ENCODE measurements at places on chromosomes 12 and 14. TPM values are rescaled to one million over a fixed set of nuclear protein-coding genes. Genes with fewer than 3 reads are reported as not detected.

HCAR2 gene
- total RNA-seq, result not detected

ALKBH1 gene
- 10.1 TPM for total RNA-seq

DDIT3 gene
- total RNA-seq, result 9.5 TPM

SVOP gene
- total RNA-seq, result not detected

CBLN3 gene
- 4.1 TPM for total RNA-seq

IGFBP6 gene
- 347 TPM for total RNA-seq

LAG3 gene
- 0.15 TPM for total RNA-seq

CIDEB gene
- 0.20 TPM for total RNA-seq

CAPZA3 gene
- total RNA-seq, result not detected

OR6C2 gene
- total RNA-seq, result not detected

SIX1 gene
- 5.4 TPM for total RNA-seq

PLEKHD1 gene
- not detected for total RNA-seq

A2ML1 gene
- not detected for total RNA-seq

CARMIL3 gene
- not detected for total RNA-seq

NGB gene
- total RNA-seq, result not detected

VDR gene
- total RNA-seq, result 10.2 TPM

ARHGAP9 gene
- total RNA-seq, result 0.29 TPM

CD163L1 gene
- total RNA-seq, result 8.7 TPM

KRT71 gene
- not detected for total RNA-seq

RAB5B gene
- total RNA-seq, result 86.8 TPM

OR10G2 gene
- not detected for total RNA-seq

DPF3 gene
- total RNA-seq, result 5.5 TPM

CLEC1A gene
- total RNA-seq, result 1.2 TPM

OVCH1 gene
- total RNA-seq, result not detected
